ENCODE measurements at places on chromosomes 6 and 20. TPM values are rescaled to one million over a fixed set of nuclear protein-coding genes. Genes with fewer than 3 reads are reported as not detected.

DNA sequence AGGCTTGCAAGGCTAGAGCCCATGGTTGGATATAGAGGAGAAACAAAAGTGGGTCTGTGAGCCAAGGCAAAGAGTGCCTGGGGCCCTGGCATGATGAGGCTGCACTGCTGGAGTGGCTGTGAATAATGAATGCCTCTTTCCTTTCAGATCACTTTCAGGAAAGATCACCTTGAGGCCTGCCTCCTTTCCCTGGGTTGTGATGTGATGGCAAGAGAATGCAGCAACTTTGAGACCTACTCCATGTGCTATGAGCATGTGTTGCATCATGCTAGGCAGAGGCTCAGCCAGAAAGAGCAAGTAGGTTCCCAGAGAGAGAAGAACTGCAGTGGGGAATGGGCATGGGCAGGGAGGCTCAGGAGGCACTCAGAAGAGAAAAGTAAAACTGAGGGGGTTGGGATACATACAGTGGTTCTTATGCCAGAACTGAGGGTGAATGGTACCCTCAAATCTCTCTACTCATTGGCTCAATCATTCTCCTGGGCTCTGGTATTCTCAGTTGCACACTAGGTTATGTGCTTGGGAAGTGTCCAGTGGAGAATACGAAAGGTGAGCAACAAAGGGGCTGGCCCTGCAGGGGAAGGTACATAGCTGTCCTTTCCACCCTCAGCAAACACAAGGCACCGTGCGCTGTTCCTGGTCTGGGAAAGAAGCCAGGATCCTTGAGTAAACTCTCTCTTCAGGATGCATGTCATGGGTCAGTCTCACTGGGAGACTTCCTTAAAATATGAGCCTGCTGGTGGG, 45.9 kb downstream of the CD164 start:
- no peaks in the 10 kb centered on the region for H3K4me1 ChIP-seq
- H3K36me3 ChIP-seq, result no peaks in the 10 kb centered on the region
- no peak overlapping the region for H3K4me3 ChIP-seq
- no peak for DNase-seq

GRCh38 chr6:79810185-79810705, 137.1 kb downstream of the ELOVL4 start:
- no peaks in the 10 kb centered on the region for H3K4me1 ChIP-seq
- H3K27me3 ChIP-seq, result peaks cover 4% of the 10 kb centered on the region
- no peaks in the 10 kb centered on the region for H3K36me3 ChIP-seq
- DNase-seq, result no peak
- H3K4me3 ChIP-seq, result no peak overlapping the region

DNA sequence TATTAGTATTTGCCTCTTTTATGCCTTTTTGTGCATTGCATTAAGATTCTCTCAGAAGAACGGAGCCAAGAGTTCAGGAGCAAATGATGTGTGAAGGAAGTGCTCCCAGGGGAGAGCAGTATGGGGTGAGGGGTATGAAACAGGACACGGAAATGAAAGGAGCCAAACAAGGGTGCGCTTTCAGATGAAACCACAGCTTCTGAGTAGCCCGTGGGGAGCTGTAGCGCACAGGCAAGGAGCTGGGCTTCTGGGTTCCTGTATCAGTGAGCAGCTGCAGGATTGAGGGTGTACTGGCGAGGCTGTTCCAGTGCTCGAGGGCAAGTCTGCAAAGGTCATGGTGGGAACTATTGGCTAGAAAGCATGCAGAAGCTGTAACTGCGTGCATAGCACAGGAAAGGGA, 25.4 kb downstream of the ANKEF1 start:
- DNase-seq, result no peak
- H3K27me3 ChIP-seq, result peaks cover 1% of the 10 kb centered on the region
- H3K36me3 ChIP-seq, result peaks cover 8% of the 10 kb centered on the region
- H3K27ac ChIP-seq, result no peak overlapping the region
- H3K4me3 ChIP-seq, result no peak overlapping the region

DNA sequence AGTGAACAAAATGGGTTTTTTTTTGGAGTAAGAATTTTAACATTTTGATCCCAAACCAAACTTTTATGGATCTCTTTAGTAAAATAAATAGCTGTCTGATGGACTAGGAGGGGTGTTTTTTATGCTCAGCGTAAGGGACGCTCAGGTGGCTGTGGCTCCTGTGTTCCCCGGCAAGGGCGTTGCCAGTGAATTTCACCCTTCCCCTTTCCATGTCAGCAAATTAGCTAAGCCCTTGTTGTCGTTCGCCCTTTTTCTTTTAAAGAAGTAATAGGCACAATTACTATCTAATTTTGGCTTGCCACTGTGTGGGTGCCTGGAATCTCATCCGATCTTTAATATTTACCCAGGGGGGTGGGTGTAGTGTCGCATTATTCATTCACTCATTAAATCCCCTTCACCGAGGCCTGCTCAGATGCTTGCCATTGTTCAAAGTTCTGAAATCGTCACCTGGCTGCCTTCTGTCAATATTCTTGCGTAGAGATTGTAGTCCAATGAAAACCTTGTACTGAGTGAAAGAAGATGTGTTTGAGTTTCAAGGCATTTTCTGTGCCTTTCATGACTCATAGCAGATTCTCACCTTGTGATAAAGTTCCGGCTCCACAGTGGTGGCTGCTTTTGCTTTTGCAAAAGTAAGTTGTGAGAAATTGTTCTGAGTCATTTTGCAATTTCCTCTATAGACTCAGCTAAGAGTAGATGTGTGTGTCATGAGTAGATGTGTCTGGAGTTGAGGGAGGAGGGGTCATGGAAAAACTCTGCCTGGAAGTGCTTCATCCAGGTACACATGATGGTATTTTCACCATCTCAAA, 40.0 kb upstream of the CLDN20 start:
- H3K4me1 ChIP-seq, result peaks cover 14% of the 10 kb centered on the region
- no peaks in the 10 kb centered on the region for H3K36me3 ChIP-seq
- H3K27me3 ChIP-seq, result no peaks in the 10 kb centered on the region
- H3K4me3 ChIP-seq, result no peak overlapping the region
- peak overlapping the region; percentile 58 for H3K27ac ChIP-seq

DNA sequence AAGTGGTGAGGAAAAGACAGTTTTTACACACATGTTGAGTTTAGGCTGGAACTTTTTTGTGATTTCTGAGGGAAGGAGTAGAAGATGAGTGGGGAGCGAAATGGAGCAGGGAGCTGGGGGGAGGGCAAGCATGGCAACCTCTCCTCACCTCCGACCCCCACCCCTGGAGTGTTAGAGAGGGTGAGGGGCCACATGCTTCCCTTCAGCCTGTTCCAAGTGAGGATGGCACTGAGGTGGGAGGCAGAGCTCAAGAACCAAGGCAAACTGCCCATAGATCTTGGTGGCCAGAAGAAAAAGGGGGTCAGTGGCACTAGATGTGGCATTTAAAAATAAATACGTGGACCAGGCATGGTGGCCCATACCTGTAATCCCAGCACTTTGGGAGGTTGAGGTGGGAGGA, 4.8 kb downstream of the TTBK1 start:
- H3K36me3 ChIP-seq, result no peaks in the 10 kb centered on the region
- no peak overlapping the region for H3K27ac ChIP-seq
- peaks cover 22% of the 10 kb centered on the region for H3K27me3 ChIP-seq
- DNase-seq, result no peak
- H3K4me3 ChIP-seq, result peak overlapping the region; percentile 71

GRCh38 chr6:45892696-45893245, 122.9 kb downstream of the CLIC5 start:
- no peaks in the 10 kb centered on the region for H3K36me3 ChIP-seq
- no peak overlapping the region for H3K4me3 ChIP-seq
- no peak for DNase-seq
- H3K27ac ChIP-seq, result no peak overlapping the region

DNA sequence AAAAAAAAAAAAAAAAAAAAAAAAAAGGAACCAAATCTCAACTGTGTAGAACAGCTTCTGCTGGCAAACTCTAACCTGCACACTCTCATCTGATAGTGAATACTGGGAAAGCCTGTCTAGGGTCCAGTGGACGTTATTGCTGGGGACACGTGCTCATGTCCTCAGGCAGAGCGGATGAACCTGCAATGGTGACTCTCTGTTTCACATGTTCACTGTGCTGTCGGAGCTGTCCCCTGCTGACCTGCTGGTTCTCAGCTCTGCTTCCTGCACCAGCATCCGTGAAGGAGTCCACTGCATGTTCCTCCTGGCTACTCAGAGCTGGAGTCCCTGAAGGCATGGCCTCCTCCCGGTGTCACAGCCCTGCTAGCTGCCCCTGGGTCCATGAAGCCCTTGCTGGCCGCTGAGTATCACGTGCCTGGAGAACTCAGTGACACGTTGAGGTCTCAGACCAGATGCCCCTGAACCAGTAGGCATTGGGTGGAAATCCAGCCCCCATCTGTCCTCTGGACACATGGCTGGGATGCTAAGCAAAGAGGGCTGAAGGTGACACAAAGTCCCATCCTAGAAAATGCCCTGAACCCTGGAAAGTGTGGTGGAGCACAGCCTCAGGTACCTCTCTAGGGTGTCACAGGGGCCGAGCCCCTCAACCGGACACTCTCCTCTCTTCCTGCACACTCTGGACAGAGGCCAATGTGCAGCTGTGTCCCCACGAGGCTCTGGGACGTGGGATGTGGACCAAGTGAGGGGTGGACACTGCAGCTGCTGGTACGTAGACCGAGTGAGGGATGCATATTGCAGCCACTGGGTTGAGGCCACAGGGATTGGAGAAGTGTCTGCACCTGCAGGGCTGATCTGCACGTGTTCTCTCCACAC, 54.9 kb upstream of the FRMD1 start:
- H3K27me3 ChIP-seq, result peaks cover 6% of the 10 kb centered on the region
- no peak overlapping the region for H3K4me3 ChIP-seq
- no peaks in the 10 kb centered on the region for H3K36me3 ChIP-seq
- no peaks in the 10 kb centered on the region for H3K4me1 ChIP-seq
- no peak for DNase-seq

DNA sequence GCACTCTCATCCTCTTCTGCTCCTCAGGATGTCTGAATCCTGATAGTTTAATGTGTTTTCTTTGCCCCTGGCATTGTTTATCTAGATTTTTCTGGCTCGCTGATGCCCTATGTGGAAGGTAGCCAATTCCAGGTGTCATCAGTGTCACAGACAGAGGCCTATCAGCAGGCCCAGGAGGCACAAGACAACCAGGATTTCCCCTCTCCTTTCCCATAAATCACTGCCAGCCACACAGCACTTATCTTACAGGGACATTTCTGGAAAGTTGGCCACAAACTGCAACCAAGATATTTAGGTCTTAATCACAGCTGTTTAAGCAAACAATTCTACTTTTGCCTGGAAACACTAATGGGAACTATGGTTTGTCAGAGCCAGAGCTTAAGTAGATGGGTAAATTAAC, 28.1 kb downstream of the ADGRF5 start:
- no peak for DNase-seq
- no peaks in the 10 kb centered on the region for H3K27me3 ChIP-seq
- no peak overlapping the region for H3K27ac ChIP-seq
- H3K4me3 ChIP-seq, result no peak overlapping the region
- no peaks in the 10 kb centered on the region for H3K4me1 ChIP-seq

GRCh38 chr6:101085327-101085726, 204.2 kb upstream of the ASCC3 start:
- H3K4me1 ChIP-seq, result no peaks in the 10 kb centered on the region
- no peaks in the 10 kb centered on the region for H3K27me3 ChIP-seq
- H3K36me3 ChIP-seq, result no peaks in the 10 kb centered on the region
- DNase-seq, result no peak
- H3K4me3 ChIP-seq, result no peak overlapping the region
- no peak overlapping the region for H3K27ac ChIP-seq

DNA sequence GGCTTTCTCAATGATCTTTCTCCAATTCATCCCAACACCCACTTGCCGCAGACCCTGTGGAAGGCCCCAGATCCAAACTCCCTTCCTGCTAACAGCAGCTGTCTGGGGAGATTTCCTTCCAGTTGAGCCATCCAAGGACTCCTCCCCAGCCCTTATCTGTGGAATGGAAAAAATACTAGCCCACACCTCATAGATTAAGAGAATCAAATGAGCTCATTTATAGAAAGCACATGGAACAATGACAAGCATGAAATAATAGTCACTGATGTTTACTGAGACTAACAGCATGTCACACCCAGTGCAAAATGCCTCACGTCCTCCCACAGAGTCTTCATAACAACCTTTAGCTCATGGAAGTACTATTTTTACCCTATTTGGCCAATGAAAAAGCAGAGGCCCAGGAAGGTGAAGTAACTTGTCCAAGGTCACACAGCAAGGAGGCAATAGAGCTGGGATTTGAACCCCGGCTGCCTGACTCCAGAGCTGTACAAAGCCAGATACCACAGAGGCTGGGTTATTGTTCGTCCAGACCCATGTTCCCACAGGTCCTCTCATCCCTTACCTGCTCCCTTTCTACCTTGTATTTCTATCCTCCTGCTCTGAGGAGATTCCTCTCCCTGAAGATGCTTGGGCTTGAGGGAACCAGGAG, 23.4 kb upstream of the PTGIS start:
- peaks cover 37% of the 10 kb centered on the region for H3K36me3 ChIP-seq
- H3K4me3 ChIP-seq, result no peak overlapping the region
- no peak for DNase-seq
- peaks cover 74% of the 10 kb centered on the region for H3K4me1 ChIP-seq

GRCh38 chr6:9537381-9537780, 877.5 kb downstream of the TFAP2A start:
- H3K36me3 ChIP-seq, result no peaks in the 10 kb centered on the region
- H3K4me3 ChIP-seq, result no peak overlapping the region
- H3K4me1 ChIP-seq, result no peaks in the 10 kb centered on the region
- DNase-seq, result no peak
- H3K27me3 ChIP-seq, result no peaks in the 10 kb centered on the region

Gene BPIFB2
- total RNA-seq, result not detected

Gene TRIM31
- total RNA-seq, result not detected

Gene SAMD5
- not detected for total RNA-seq

Gene KHDC1
- total RNA-seq, result 6.1 TPM

Gene SLC22A3
- total RNA-seq, result not detected

Gene CST3
- total RNA-seq, result 2.1 TPM

Gene MYLK2
- 0.52 TPM for total RNA-seq
